ENCODE measurements at places on chromosomes 2 and 18. TPM values are rescaled to one million over a fixed set of nuclear protein-coding genes. Genes with fewer than 3 reads are reported as not detected.

DNA sequence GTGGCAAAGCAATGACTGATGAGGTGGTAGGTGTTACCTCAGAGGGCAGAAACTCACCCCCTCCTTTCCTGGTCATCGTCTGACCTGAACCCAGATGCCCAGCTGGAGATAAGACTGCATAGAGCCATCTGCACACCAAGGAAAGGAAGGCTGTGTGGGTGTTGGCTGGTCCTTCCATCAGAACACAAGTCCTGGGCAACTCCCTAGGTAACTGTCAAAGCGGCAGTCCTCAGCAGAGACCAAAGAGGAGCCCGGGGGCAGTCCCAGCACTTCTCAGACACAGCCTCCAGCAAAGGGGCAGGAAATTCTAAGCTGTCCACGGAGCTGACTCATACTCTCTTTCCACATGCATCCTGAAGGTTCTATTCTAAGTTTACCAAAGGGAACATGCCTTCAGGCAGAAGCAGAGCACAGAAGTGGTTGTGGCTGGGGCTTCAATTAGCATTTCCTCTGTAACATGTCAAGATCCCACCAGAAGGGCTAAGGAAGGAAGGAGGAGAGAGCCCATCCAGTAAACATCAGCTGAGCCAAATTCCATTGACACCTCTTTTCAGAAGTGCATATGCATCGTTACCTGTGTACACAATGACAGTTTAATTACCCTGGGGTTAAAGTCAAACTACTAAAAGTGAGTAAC lies 54.7 kb downstream of the SPRED2 start:
- no peak for DNase-seq

TM4SF20 gene
- not detected for total RNA-seq

- DNase-seq, result no peak
Observed at GRCh38 chr2:2926858-2927175, 450.8 kb downstream of the EIPR1 start.

DLGAP1 gene
- total RNA-seq, result not detected

- no peak for DNase-seq
Observed at GRCh38 chr18:44802508-44802907, 121.8 kb downstream of the SETBP1 start.

Measured in natural killer cell (primary cell).